Activated CD8-positive, alpha-beta memory T cell treated with anti-CD3 and anti-CD28 coated beads for 1 hour (primary cell): ENCODE measurements at places on chromosomes 1 and 21.

GRCh38 chr1:207194197-207194596 is 90.2 kb downstream of the C4BPA start:
- no peak for DNase-seq

DNA sequence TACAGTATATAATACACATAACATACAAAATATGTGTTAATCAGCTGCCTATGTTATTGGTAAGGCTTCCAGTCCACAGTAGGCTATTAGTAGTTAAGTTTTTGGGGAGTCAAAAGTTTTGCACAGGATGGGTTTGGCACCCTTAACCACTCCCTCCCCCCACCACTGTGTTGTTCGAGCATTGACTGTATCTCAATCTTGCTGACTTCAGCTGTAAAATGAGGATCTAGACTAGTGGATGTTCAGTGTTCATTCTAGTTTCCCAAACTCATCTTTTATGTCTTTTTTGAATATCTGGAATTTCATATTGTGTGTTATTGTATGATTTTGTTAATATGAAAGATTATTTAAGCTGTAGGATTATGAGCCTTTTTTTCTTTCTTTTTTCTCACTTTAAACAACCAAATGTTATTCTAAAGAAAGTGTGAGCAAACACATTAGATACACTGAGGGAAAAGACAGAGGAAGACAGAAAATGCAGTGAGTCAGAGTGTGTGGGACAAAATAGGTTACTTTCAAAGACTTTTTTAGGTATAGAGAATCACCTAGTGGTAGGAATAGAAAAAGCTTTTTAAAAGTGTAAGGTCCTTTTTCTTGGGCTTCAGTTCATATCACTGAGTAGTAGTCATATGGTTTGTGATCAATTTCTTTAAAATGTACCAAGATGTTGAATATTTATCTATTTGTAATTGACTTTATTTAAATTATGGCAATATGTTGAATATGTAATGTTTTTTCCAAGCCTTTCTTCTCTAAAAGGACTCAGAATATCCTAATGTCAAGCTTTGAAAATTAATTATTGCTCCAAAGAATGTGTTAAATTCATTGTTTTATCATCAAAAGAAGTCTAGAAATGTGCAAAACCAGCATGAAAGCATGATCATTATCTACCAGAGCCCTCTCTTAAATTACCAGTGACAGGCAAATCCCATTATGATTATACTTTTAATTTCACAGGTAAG is 17.9 kb upstream of the CENPF start:
- DNase-seq = no peak

DNA sequence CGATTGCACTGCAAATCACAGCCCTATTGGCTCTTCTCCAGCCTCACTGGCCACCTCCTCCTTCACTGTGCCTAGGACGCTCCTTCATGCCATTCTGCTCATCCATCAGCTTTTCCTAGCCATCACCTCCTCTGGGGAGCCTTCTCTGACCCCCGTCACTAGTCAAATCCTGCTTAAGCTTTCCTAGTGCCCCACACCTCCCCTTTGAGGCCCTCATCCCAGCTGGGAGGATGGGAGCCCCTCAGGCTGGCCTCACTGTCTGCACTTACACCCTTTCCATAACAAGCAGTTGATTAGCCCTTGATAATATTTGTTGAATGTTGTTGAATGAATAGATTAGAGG is 50.7 kb downstream of the KLHDC7A start:
- DNase-seq = no peak

GRCh38 chr1:63592536-63593302 is 492 bp upstream of the PGM1 start:
- DNase-seq = no peak

DNA sequence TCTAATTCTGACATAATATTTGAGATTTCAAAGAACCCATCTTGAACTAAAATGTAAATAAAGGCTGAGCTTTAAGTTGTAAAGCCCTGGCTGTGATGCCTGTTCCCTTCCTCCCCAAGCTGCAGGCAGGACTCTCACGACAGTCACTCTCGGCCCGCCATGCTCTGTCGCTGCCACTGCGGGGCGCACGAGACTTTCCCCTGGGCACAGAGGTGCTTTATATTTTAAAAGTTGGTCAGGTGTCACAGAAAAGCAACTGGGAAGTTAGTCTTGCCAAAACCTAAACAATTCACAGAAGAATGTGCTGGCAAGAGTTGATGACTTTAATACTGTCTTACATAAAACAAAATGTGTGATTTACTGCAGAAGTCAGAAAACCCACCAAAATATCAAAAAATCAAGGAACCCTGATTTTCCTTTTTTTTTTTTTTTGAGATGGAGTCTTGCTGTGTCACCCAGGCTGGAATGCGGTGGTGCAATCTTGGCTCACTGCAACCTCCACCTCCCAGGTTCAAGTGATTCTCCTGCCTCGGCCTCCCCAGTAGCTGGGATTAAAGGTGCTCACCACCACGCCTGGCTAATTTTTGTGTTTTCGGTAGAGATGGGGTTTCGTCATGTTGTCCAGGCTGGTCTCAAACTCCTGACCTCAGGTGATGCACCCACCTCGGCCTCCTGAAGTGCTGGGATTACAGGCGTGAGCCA is 10.7 kb downstream of the LRRC47 start:
- no peak for DNase-seq

- DNase-seq = no peak
Measured at GRCh38 chr1:39407510-39407895, 83.9 kb upstream of the BMP8A start.
